ENCODE measurements at places on chromosomes 7 and 10. TPM values are rescaled to one million over a fixed set of nuclear protein-coding genes. Genes with fewer than 3 reads are reported as not detected.

GRCh38 chr10:3530783-3531645, 254.0 kb downstream of the KLF6 start:
- no peak for DNase-seq

GRCh38 chr7:418636-419280, 100.9 kb downstream of the PDGFA start:
- peak; percentile 57 for DNase-seq

GRCh38 chr10:87841186-87841585, 22.1 kb downstream of the KLLN start:
- DNase-seq: no peak

Gene UROS
- total RNA-seq: 34.2 TPM

Gene RARRES2
- 259 TPM for total RNA-seq

GRCh38 chr10:130138479-130138866, 2.3 kb downstream of the GLRX3 start:
- no peak for DNase-seq

DNA sequence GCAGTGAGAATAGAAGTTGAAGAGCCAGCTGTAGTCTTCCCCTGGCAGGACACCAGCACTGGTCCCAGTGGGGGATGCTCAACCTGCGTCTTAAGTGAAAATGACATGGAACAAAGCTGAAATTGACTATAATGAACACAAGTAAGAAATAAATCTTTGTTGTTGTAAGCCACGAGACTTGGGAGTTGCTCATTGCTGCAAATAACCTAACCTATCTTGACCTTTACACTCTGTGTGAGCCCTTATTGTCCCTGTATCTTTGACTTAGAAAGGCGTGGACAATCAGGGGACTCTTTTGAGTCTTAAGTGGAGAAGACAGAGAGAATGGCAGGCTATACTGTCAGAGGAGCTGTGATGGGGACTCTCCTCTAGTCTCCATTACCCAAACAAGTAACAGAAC, 16.9 kb downstream of the ZC3HAV1L start:
- DNase-seq: no peak

DNA sequence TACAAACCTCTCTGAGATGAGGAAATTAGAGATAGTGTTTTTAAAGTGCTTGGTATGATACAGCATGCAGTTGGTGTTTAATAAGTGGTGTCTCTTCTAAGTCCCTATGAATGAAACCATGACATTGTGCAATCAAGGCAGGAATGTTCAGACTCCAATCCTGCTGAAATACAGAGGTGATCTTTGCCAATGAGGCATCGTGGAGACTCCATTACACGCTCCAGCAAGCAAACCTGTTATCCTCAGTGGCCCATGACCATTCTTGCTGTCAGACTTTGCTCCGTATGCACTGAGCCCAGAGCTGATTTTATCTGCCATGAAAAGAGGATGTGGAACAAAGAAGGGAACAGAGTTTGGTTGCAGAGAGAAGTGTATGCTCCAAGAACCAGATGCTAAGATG, 47.3 kb downstream of the CDHR3 start:
- DNase-seq: no peak

DNA sequence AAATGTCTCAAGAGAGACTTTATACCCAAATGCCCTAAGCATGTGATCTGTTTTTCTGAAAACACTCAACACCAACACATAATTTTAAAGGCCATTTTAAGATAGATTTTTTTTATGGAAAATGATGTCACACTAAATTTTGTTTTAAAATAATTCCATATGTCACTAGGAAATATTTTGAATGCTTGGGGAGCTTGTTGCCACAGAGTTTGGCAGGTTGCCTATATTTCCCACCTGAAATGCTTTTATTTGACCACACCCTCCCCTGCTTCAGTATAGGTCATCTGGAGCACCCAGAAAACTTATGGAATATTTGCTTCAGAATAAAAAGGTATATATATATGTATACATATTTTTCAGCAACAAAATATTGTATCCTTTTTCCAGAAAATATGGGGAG, 180.0 kb upstream of the ANK3 start:
- DNase-seq: no peak

DNA sequence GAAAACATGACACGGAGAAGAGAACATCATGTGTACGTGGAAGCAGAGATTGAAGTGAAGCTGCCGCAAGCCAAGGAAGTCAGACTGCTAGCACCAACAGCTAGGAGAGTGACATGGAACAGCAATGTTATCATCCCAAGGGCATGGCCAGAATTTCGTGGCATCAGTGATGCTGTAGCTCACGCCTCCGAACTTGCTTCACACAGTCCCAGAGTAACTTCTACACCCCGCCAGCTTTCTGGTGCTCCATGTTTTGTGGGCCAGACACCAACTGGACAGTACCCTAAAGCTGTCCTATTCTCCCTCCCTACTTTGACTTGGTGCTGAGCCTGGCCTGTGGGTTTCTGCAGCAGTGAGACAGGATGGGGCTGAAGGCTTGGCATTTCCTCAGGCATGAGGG, 33.0 kb upstream of the EMX2 start:
- no peak for DNase-seq

- no peak for DNase-seq
Measured at GRCh38 chr10:119893074-119893473, 544 bp downstream of the SEC23IP start.

- no peak for DNase-seq
Measured at GRCh38 chr10:31896968-31897384, 31.7 kb downstream of the ARHGAP12 start.

Gene CRHR2
- total RNA-seq: not detected

DNA sequence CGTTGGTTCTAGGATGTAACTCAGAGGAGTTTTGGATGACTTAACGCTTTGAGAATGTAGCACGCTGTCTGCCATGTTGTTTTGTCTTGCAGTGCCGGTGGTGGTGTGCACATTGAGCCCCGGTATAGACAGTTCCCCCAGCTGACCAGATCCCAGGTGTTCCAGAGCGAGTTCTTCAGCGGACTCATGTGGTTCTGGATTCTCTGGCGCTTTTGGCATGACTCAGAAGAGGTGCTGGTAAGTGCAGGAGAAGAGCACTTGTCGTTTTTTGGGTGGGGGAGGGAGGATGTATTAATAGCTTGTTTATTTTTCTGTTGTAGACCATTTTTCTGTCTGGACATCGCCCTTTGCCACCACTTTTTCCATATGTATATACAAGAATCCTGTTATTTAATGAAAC, 6.3 kb downstream of the NDUFB2 start:
- DNase-seq: no peak

DNA sequence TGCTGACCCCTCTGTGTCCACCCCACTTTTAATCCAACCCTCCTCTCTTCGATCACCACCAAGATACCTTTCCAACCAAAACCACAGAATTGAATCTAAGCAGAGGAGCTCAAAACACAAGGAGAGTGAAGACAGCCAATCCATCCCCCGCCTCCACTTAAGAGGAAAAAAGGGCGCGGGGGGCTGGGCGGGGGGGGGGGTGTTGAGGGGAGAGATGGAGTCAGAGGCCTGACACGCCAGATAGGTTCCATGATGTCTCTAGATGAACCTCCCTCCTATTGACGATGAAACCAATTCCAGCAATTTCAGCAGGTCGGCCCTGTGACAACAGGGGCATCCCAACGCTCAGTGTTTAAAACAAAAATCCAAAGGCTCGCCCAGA, 1.3 kb downstream of the SORBS1 start:
- no peak for DNase-seq

Gene SCIN
- 14.3 TPM for total RNA-seq

GRCh38 chr10:110980807-110981206, 61.4 kb downstream of the SHOC2 start:
- no peak for DNase-seq

DNA sequence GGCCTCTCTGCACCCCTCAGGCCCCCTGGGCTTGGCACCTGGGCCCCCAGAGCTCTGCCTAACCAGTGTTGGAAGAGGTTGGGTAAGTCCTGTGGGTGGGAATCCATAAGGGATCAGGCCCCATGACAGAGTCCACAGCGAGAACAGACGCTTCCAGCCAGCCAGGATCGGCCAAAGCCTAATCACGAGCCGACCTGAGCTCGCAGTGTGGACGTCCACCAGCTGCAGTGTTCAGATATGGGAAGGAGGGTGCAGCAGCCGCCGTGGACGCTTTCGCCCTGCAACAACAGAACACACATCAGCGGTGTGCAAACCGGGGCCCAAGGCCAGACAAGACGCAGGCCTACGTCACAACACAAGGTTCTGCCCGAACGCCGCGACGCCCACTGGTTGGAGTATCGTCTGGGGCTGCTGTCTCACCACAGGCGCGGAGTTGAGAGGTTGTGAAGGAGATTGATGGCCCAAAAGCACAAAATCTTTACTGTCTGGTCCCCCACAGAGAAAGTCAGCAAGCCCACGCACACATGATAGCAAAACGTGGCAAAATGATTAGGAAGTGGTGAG, 102.1 kb downstream of the FOXL3 start:
- no peak for DNase-seq

GRCh38 chr10:90179696-90180407, 478.5 kb downstream of the KIF20B start:
- no peak for DNase-seq

Gene TMEM184A
- 4.4 TPM for total RNA-seq

GRCh38 chr10:131141207-131141606, 170.3 kb downstream of the TCERG1L start:
- DNase-seq: peak; percentile 30

Gene CYP17A1
- 1.9 TPM for total RNA-seq

Gene NUTM2B
- 0.96 TPM for total RNA-seq

Gene MYL7
- 3.1 TPM for total RNA-seq

Gene TMEM139
- total RNA-seq: 25.1 TPM

Gene VWA2
- total RNA-seq: 15.5 TPM

DNA sequence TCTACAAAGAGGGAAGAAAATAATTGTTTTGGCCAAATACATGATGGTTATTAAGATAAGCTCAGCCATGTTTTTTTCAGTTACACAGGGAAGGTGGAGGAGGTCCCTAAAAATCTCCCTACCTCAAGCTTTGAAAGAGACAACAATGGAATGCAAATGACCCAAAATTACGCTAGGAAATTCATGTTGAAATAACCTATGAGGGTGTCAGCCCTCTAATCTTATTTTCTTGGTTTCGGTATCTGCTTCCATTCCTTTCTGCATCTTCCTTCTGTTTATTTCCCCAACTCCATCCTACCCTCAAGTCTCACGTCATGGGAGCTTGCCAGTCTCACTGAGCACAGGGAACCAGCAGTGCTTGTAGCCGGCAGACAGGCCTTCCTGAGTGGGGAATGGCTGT, 40.6 kb upstream of the SMNDC1 start:
- no peak for DNase-seq

GRCh38 chr7:123724817-123725253, 24.0 kb downstream of the WASL start:
- DNase-seq: no peak

- no peak for DNase-seq
Measured at GRCh38 chr7:138907201-138907847, 73.9 kb downstream of the KIAA1549 start.

DNA sequence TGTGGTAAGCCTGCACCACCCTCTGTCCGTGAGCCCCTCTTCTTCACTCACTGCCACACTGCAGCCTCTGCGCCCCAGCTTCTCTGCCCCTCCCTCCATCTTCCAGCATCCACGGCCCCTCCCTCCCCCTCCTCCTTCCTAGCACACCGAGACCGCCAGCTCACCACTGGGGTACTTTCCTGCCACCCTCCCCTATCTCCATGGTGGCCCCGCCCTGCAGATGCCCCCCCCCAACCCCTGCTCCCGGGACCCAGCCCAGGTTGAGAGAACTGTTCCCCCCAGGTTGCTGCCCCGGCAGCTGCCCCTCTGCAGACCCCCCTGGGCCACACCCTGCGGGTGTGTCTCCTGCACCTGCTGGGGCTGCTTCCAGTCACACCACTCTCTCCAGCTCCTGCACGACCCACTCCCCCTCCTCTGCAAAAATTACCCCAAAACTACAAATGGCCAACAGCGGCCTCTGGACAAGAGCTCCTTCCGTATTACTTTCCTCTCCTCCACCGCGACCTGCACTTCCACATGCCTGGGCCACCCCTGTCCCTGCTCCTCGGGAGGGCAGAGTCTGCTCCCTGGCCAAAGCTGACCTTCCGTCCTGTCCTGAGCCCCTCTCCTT, 209.2 kb upstream of the PPP2R2D start:
- peak; percentile 46 for DNase-seq

Gene AP1S1
- 24.0 TPM for total RNA-seq

GRCh38 chr7:132440151-132440550, 136.1 kb downstream of the PLXNA4 start:
- DNase-seq: no peak

GRCh38 chr10:30832749-30833627, 198.7 kb downstream of the ZNF438 start:
- DNase-seq: no peak

Gene PRSS37
- not detected for total RNA-seq

DNA sequence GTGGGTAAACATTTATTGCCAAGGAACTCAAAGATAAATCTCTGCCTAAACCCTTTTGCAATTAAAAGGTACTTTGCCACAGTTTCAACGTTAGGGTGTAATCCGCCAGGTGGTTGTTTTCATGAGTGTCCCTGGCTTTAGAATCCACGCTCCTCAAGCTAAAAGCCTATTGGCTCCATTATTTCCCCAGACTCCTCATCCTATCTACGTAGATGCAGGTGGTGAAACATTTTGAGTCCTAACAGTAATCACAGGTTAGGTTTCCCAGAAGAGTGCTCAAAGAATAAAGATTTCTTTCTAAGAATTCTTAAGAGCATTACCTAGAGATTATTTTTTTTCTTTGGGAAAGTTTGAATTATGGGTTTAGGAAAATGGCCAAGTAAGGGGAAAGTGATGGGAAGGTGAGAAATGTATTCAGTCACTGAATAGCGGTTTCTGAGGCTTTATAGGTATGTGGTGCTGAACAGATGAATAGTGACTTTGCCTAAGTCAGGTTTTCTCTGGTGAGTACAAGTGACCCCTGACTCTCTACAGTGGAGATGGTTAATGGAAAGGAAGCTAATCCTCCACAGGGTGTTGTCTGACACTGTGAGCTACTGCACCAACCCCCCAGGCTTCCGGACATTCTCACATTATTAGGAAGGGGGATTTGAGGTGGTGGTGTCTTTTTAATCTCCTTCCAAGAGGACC, 60.2 kb downstream of the NRP1 start:
- no peak for DNase-seq

GRCh38 chr7:86963599-86964230, 95.7 kb downstream of the ELAPOR2 start:
- DNase-seq: no peak

GRCh38 chr7:129522088-129522970, 20.0 kb downstream of the SMKR1 start:
- DNase-seq: no peak
